ENCODE measurements at places on chromosomes 4 and X. TPM values are rescaled to one million over a fixed set of nuclear protein-coding genes. Genes with fewer than 3 reads are reported as not detected.

Gene SMR3A
- total RNA-seq, result not detected

Gene TSPAN7
- total RNA-seq, result 0.78 TPM

Gene ALAS2
- total RNA-seq, result not detected

Gene PDE6B
- total RNA-seq, result 10.8 TPM

Gene FRMD7
- total RNA-seq, result not detected

GRCh38 chr4:83083925-83084475, 30.5 kb downstream of the PLAC8 start:
- peak; percentile 87 for ATAC-seq

DNA sequence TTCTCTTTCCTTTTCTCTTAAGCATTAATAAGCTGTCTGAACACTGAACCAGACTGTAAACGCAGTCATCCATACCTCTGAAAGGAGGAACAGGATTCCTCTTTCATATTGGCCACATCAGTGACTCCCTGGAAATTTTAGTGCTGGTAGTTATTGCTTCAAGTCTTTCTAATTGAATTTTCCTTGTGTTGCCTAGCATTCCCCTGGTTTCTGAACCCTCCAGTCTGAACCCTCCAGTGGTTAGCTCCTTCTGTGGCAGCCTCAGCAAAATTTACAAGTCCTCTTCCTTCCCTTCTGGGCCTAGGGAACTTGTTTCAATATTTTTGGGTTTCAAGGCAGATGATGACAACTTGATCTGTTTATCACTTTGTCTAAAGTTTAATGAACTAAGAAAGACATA, 7.9 kb downstream of the SPARCL1 start:
- no peak for ATAC-seq

- ATAC-seq, result no peak
These were observed 348.1 kb downstream of the RAPGEF2 start for GRCh38 chr4:159451006-159451405.

DNA sequence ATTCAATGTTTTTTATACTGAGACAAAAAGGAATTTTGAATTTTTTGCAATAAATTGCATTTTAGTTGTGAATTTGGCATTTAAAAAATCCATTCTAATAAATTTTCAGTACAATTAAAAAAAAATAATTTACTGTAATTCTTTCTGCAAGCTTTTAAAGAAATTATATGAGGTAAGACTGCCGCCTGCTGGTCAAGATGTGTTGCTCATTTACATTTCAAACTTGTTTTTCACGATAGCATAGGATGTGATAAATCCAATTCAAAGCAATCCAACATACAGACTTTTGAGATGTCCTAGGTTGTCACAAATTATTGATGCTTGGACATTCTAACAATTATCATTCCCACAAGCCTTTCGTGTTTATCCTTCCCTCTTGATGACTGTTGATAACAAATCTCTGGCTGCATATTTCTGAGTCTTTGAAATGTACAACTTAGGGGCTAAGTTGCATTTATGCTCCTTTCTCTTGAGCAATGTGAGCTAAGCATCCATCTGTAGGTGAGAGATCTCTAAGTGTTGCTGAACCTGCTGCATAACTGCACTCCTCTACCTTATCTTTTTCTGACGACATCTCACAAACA, 21.7 kb upstream of the MFAP3L start:
- no peak for ATAC-seq

- no peak for ATAC-seq
These were observed 41.9 kb downstream of the RRAGB start for GRCh38 chrX:55759478-55759877.

- ATAC-seq, result peak; percentile 72
These were observed 10.9 kb downstream of the LRBA start for GRCh38 chr4:151004222-151004621.

DNA sequence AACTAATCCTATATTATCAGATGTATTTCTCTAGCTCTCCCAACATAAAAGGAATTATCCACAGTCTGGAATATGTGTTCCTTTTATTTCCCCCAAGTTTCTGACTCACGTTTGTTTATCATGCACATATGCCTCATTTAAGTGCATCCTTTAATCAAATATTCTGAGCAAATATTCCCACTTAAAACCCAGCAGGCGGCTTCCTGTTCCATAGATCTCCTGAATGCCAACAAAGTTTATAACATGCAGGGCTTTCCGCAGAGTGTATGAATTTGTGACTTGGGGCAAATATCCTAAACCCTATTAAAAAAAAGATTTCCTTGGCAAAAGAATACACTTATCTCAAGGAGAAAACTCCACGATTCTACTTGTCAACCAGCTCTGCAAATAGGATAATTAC, 16.9 kb downstream of the GLRA2 start:
- ATAC-seq, result no peak

DNA sequence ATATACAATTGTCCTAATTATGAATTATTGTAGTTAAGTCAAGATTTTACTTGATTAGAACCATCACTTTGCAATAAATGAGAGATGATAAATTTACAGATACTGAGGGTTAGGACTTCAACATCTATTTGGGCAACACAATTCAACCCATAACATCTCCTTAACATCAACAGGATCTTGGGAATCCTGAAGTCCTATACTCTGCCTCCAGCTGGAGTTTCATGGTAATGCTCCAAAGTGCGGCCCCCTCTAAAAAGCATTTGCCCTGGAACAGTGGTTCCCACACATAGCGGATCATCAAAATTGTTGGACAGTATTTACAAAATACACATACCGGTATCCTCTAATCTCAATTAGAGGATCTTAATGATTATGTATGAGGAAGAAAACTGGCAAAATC, 618.6 kb downstream of the CENPC start:
- no peak for ATAC-seq

- no peak for ATAC-seq
These were observed 7.5 kb upstream of the KLHL5 start for GRCh38 chr4:39054497-39054896.

GRCh38 chr4:165152527-165152926, 39.9 kb upstream of the TMEM192 start:
- no peak for ATAC-seq

GRCh38 chr4:52037689-52038102, 403 bp downstream of the SGCB start:
- ATAC-seq, result peak; percentile 65

DNA sequence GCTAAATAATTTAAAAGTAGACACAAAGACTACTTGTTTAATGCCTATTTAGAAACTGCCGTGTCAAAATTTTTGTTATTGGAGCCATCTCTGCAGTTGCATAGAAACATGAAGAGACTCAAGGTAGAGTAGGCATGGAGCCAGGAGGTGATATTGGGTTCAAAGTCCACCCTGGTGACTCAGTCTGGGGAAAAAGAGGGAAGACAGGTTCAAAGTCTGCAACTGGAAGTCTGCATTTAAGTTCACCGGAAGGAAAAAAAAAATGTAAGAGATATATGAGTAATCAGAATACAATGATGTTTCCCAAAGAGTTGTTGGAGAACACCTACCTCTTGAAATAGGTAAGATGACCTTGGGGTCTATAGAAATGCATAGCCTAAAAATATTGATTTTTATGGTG, 67.4 kb upstream of the QRFPR start:
- no peak for ATAC-seq

- peak; percentile 70 for ATAC-seq
These were observed at the start of gene XKRX for GRCh38 chrX:100928660-100929613. Gene XKRX (minus strand): TSS chrX:100928917. CDS start chrX:100928304, 613 bp downstream.

DNA sequence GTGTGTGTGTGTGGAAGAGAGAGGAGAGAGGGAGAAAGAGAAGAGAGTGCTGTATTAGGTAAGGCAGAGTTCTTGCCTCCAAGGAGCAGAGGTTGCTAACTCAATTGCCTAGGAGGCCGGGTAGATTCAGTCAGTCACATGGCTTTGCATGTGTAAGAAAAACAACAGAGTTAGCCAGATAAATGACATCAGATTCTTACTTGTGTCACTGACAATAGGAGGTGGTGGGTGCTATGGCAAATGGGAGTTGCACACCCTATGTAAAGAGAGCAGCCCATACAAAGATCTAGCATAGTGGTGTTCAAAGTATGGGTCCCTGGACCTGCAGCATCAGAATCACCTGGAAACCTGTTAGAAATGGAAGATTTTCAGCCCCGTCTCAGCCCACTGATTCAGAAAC, 14.4 kb upstream of the PGRMC2 start:
- ATAC-seq, result no peak
